Camera-type eye (tissue), 1 donor: ENCODE measurements at places on chromosomes 4 and X. TPM values are rescaled to one million over a fixed set of nuclear protein-coding genes. Genes with fewer than 3 reads are reported as not detected.

The SERTM2 gene
- total RNA-seq = 2.4 TPM

The PPP4R3C gene
- not detected for total RNA-seq

The C4orf36 gene
- 3.7 TPM for total RNA-seq

The MFAP3L gene
- total RNA-seq = 16.7 TPM

The PPP1R2C gene
- total RNA-seq = not detected

The SYP gene
- 152 TPM for total RNA-seq

The ADH7 gene
- 1.1 TPM for total RNA-seq
